HepG2 (cell line): ENCODE measurements at places on chromosomes 1 and 21. TPM values are rescaled to one million over a fixed set of nuclear protein-coding genes. Genes with fewer than 3 reads are reported as not detected.

DNA sequence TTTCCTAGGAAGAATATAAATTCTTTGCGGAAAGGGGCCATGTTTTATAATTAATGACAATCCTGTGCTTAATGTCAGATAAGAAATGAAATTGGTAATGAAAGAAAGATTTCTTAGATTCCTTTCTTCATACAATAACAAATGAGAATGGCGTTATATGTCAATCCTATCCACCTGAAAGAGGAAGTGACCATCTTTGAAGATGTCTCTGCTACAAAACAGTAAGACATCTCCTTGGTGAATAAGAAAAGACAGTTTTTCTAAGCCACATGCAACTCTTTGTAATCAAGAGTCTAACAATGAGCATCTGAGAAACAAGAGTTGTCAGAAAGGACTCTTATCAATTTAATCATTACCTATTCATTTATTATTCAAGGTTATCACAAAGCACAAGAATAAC is 286.0 kb downstream of the VAV3 start:
- H3K36me3 ChIP-seq = 0 out of 3 replicates have a peak, but pooled peaks cover 6% of the 10 kb centered on the region
- peaks cover 61% of the 10 kb centered on the region for H3K4me1 ChIP-seq
- H3K4me3 ChIP-seq = no peak overlapping the region
- DNase-seq = no peak

DNA sequence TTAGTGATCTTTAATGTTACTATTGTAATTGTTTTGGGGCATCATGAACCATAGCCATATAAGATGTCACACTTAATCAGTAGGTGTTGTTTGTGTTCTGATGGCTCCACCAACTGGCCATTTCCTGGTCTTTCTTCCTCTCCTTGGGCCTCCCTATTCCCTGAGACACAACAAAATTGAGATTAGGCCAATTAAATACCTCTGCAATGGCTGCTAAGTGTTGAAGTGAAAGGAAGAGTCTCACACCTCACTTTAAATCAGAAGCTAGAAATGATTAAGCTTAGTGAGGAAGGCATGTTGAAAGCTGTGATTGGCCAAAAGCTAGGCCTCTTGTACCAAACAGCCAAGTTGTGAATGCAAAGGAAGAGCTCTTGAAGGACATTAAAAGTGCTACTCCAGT is 30.7 kb downstream of the PPP2R5A start:
- H3K36me3 ChIP-seq = no peaks in the 10 kb centered on the region
- peak; percentile 7 for DNase-seq

The NTMT2 gene
- not detected in 2 replicates for total RNA-seq

DNA sequence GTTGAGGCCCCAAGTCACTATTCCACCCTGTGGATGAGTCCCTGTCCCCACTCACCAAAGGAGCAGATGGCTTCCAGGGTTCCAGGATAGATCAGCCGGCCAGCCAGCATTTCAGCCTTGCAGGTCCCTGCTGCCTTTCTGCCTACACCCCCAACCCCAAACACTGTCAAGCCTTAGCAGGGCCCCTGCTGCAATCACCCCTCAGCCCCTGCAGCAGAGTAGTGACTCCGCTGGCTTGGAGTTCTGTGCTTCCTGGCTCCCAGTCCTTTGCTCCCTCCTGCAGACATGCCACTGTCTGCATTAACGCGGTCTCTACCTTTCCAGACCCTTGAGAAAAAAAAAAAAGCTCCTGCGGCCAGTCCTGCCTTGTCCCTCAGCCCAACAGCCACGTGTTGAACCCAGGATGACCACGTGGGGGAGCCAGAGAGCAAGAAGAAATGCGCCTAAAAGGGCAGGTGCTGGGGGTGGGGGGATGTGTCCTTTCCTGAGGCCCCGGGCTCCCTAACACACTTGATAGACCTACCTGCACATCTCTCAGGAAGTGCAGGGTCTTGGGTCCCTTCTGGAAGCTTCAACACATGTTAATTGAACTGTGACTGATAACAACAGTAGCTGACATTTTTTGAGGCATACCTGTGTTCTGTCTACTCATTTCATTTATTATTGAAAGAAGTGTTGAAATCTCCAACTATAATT is 37.4 kb downstream of the RASSF5 start:
- no peaks in the 10 kb centered on the region; the same call in 1 of the 2 replicates for H3K27me3 ChIP-seq
- H3K4me3 ChIP-seq = no peak overlapping the region
- DNase-seq = peak; percentile 48
- no peaks in the 10 kb centered on the region for H3K36me3 ChIP-seq

The SERPINC1 gene
- 107 and 205 TPM in 2 replicates for total RNA-seq
